ENCODE measurements at places on chromosomes 3 and 15.
A peak's percentile ranks its signal among the peaks of the same experiment; 100 is the strongest.

DNA sequence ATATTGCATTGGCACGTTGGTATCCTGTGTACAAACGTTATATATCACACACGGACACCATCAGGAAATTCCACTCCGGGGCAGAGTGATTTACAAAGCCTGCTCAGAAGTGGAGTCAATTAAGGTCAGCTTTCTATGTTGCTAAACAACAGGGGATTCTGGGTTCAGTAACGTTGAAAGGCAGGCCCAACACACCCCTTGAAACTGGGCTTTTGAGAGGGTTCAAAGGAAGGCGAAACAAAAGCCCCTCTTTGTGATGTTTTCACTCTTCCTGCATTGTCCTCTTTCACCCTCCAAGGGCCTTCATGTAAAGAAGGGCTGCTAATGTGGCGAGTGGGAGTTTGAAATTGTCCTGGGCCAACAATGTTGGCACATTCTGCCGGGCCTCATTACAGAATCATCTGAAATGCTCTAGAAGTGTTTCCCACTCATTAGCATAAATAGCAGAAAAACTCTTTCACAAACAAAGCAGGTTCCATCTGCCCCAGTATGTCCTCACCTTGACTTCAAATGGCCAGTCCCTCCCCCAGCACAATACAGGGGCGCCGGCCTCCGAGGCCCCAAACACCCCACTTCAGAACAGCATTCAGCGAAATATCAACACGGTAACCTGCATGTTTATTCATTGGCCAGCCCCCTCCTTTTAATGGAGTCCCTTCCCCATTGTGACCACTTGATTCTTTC, 76.4 kb downstream of the HES1 start:
- peak; percentile 19 for ATAC-seq

DNA sequence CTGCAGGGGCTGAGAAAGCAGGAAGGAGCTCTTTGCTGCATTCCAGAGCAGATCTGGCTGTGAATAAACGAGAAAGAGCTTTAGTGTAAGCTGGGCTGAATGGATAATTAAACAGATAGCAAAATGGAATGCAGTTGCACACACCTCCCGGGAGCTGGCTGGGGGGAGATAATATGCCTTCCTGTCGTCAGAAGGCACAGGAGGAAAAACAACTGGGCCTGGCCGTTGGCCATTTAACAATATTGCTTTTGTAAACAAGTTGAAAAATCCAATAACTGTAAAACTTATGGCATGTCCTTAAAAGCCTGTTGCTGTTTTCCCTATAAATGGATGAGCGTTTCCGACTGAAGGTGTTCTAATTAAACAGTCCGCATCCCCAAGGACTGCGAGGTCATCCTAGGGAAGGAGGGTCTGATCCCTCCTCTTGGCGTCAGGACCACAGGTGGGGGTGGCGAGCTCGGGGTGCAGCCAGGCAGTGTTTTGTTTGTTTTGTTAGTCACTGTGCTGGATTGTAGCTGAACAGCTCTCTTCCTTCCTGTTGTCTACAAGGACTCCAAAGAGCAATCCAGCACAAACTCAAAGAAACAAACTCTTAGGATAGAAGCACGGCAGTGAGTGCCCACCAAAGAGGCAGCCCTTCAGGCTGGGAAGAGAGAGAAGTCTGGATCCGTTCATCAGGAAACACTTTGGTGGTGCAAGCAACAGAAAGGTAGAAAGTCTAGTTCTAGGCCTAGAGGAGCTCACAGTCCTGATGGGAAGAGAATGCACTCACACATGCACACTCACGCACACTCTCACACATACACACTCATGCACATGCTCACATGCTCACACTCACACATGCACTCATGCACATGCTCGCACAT, 133.4 kb upstream of the SMAD3 start:
- peak; percentile 85 for ATAC-seq

DNA sequence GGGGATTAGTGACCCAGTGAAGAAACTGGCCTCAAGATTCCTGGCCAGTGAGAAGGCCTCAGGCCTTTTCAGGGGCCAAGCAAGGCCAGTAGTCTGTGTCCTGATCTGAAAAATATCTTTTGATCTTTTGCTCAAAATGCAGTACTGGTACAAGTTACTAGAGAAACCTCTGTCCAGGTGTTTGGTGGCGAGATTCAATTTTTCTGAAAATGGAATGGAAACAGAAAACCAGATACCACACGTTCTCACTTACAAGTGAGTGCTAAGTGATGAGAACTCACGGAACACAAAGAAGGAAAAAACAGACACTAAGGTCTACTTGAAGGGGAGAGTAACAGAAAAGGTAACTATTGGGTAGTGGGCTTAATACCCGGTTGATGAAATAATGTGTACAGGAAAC, 463.4 kb downstream of the ZIC1 start:
- no peak for ATAC-seq

GRCh38 chr15:88645171-88646087, 6.6 kb downstream of the ISG20 start:
- no peak for ATAC-seq

GRCh38 chr15:65198571-65198970, 12.7 kb downstream of the CILP start:
- ATAC-seq = no peak

DNA sequence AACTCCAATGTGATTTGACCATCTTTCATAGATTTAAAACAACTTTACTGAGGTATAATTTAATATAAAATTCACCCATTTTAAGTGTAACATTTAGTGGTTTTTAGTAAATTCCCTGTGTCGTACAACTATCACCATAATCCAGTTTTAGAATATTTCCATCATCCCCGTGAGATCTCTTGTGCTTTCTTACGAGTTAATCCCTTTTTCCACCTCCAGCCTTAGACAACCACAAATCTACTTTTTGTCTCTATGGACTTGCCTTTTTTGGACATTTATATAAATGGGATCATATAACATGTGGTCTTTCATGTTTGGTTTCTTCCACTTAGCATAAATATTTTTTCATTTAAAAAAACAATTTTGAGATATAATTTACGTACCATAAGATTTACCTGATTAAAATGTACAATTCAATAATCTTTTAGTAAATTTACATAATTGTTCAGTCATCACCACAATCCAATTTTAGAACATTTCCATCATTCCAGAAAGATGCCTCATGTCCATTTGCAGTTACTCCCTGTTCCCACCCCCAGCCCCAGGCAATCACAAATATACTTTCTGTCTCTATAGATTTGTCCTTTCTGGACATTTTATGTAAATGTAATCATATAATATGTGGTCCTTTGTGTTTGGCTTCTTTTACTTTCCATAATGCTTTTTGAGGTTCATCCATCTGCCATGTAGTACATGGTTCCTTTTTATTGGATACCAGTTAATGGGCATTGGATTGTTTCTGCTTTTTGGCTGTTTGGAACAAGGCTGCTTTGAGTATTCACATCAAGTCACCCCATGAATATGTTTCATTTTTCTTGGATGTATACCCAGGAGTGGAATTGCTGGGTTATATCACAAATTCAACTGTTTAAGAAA, 3.1 kb downstream of the OXSR1 start:
- no peak for ATAC-seq

GRCh38 chr3:133595341-133595740, 21.9 kb downstream of the CDV3 start:
- peak; percentile 33 for ATAC-seq

DNA sequence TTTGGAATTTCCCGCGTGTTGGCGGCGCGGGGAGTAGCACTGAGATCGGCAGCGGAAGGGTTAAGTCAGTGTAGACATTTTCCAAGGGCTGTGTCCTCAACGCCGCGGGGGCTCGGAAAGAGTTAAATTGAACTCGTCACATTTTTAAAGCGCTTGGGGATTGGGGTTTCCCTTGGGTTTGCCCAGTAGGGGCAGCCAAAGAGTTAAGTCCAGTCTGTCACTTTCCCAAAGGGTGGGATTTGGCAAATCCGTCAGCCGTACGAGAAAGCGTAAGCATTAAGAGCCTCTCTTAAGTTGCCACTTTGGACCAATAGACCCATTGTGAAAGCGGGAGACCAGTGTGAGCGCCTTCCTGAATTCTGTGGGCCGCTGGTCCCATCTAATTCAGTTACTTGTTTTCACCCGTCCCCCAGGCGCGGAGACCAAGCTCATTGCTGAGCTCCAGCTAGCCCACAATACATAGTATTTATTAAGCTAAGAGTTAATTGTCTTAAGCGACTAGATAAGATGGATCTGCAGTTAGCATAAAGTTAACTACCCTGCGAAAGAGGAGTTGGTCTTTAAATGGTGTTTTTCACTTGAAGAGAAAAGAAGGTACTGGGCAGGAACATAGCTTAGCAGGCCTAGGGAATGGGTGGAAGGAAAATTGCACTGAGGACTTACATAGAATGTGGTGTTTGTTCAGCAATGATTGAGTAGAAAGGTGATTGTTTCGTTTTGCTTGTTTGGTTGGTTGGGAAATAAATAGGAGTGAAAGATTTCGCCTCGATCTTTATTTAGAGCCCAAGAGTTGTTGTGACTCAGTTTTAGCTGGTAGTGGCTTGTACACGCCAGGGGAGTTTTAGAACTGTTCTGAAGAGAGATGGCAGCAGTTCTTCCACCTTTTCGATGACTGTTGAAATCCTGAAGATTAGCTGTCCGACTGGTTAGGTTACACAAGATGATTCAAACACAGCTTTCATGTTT, 932 bp downstream of the ARL8B start:
- peak; percentile 65 for ATAC-seq

- ATAC-seq = no peak
Observed at GRCh38 chr3:171850960-171851659, 8.0 kb downstream of the TMEM212 start.

Measured in SK-N-SH treated with all-trans-retinoic acid at 6 μM for 48 hours (cell line).